CD8-positive, alpha-beta memory T cell (primary cell): ENCODE measurements at places on chromosomes 5 and 9. TPM values are rescaled to one million over a fixed set of nuclear protein-coding genes. Genes with fewer than 3 reads are reported as not detected.

Gene GRAMD2B
- 10.4 TPM for total RNA-seq

Gene PCDHB14
- not detected for total RNA-seq

Gene SPINK6
- not detected for total RNA-seq

Gene PDLIM4
- 1.4 TPM for total RNA-seq

Gene PCDHB6
- total RNA-seq: not detected

DNA sequence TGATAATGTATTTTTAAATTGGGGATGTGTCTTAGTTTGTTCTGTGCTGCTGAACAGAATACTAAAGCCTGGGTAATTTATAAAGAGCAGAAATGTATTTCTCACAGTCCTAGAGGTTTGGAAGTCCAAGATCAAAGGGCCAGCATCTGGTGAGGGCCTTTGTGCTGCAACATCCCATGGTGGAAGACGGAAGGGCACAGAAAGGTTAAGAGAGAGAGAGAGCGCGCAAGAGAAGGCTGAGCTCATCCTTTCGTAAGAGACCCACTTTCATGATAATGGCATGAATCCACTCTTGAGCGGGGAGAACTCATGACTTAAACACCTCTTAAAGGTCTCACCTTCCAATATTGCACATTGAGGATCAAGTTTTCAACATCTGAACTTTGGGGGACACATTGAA, 79.1 kb upstream of the GOLM1 start:
- H3K4me1 ChIP-seq: no peaks in the 10 kb centered on the region
- H3K4me3 ChIP-seq: no peak overlapping the region
- H3K36me3 ChIP-seq: no peaks in the 10 kb centered on the region

- no peak for DNase-seq
- no peak overlapping the region for H3K4me3 ChIP-seq
Measured at GRCh38 chr5:67610186-67610912, 413.8 kb upstream of the CD180 start.

DNA sequence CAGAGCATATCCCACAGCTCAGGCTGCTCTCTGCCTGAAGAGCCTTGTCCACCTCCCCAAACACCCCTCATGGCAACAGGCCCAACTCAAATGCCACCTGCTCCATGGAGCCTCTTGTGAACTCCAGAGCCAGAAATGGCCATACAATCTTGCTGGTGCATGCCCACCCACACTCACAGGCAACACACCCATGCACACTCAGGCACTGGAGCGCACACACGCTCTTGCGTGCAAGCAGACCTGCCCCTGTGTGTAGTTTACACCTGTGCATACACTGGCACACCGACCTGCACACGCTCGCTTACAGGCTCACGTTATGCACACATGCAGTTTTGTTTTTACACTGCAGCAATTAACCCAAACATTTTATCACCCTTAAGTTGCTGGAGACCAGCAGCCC, 40.0 kb downstream of the HRH2 start:
- H3K4me3 ChIP-seq: no peak overlapping the region
- DNase-seq: no peak

- no peaks in the 10 kb centered on the region for H3K27me3 ChIP-seq
- no peak overlapping the region for H3K4me3 ChIP-seq
- H3K27ac ChIP-seq: no peak overlapping the region
- no peaks in the 10 kb centered on the region for H3K36me3 ChIP-seq
- DNase-seq: no peak
- peaks cover 8% of the 10 kb centered on the region for H3K4me1 ChIP-seq
Measured at GRCh38 chr9:137660144-137660543, 41.3 kb downstream of the EHMT1 start.

- H3K36me3 ChIP-seq: peaks cover 86% of the 10 kb centered on the region
- no peak overlapping the region for H3K27ac ChIP-seq
Measured at GRCh38 chr5:157233515-157233914, 32.4 kb upstream of the CYFIP2 start.

- peaks cover 9% of the 10 kb centered on the region for H3K36me3 ChIP-seq
- no peak overlapping the region for H3K4me3 ChIP-seq
- H3K27me3 ChIP-seq: no peaks in the 10 kb centered on the region
Measured at GRCh38 chr5:172773481-172774469, 2.8 kb upstream of the DUSP1 start.

- no peaks in the 10 kb centered on the region for H3K4me1 ChIP-seq
- no peak overlapping the region for H3K4me3 ChIP-seq
- DNase-seq: no peak
- no peaks in the 10 kb centered on the region for H3K36me3 ChIP-seq
- H3K27me3 ChIP-seq: no peaks in the 10 kb centered on the region
Measured at GRCh38 chr9:71830929-71831328, 62.6 kb upstream of the CEMIP2 start.

- no peak overlapping the region for H3K4me3 ChIP-seq
- DNase-seq: no peak
- H3K27ac ChIP-seq: no peak overlapping the region
- no peaks in the 10 kb centered on the region for H3K27me3 ChIP-seq
- H3K36me3 ChIP-seq: no peaks in the 10 kb centered on the region
- no peaks in the 10 kb centered on the region for H3K4me1 ChIP-seq
Measured at GRCh38 chr5:74889523-74890105, 23.4 kb upstream of the FAM169A start.

DNA sequence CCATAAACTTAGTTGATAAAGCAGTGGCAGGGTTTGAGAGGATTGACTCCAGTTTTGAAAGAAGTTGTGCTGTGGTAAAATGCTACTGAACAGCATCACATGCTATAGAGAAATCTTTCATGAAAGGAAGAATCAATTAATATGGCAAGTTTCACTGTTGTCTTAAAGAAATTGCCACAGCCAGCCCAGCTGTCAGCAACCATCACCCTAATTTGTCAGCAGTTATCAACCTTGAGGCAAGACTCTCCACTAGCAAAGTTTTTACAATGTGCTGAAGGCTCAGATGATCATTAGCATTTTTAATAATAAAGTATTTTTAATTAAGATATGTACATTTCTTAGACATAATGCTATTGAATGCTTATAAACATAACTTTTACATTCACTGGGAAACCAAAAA, 101.0 kb upstream of the SH3GL2 start:
- no peak overlapping the region for H3K4me3 ChIP-seq
- H3K4me1 ChIP-seq: no peaks in the 10 kb centered on the region
- H3K36me3 ChIP-seq: no peaks in the 10 kb centered on the region
- no peak for DNase-seq
- H3K27ac ChIP-seq: no peak overlapping the region

DNA sequence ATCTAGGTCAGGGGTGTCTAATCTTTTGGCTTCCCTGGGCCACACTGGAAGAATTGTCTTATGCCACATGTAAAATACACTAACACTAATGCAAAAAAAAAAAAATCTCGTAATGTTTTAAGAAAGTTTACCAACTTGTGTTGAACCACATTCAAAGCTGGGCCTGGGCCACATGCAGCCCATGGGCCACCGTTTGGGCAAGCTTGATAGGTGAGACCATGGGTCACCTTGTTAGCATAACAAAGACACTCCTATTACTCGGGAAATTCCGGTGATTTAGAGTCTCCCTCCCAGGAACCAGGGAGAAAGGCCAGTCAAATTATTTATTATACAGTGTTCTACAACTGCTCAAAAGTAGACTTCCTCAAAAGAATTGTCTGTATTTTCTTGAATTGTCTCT, 12.7 kb downstream of the RECK start:
- no peak overlapping the region for H3K27ac ChIP-seq
- no peaks in the 10 kb centered on the region for H3K27me3 ChIP-seq
- H3K36me3 ChIP-seq: no peaks in the 10 kb centered on the region
- no peak for DNase-seq

- H3K4me3 ChIP-seq: no peak overlapping the region
- peaks cover 6% of the 10 kb centered on the region for H3K4me1 ChIP-seq
- H3K27me3 ChIP-seq: no peaks in the 10 kb centered on the region
Measured at GRCh38 chr5:180090769-180091546, 19.4 kb upstream of the RNF130 start.
